ENCODE measurements at places on chromosomes 2 and 18.

- DNase-seq: no peak
Observed at GRCh38 chr2:109607766-109608165, 6.0 kb downstream of the SEPTIN10 start.

- no peak for DNase-seq
Observed at GRCh38 chr2:133197156-133197555, 371.1 kb downstream of the NCKAP5 start.

- peak; percentile 0 for DNase-seq
Observed at GRCh38 chr2:131105950-131106801, 1.0 kb downstream of the PLEKHB2 start.

DNA sequence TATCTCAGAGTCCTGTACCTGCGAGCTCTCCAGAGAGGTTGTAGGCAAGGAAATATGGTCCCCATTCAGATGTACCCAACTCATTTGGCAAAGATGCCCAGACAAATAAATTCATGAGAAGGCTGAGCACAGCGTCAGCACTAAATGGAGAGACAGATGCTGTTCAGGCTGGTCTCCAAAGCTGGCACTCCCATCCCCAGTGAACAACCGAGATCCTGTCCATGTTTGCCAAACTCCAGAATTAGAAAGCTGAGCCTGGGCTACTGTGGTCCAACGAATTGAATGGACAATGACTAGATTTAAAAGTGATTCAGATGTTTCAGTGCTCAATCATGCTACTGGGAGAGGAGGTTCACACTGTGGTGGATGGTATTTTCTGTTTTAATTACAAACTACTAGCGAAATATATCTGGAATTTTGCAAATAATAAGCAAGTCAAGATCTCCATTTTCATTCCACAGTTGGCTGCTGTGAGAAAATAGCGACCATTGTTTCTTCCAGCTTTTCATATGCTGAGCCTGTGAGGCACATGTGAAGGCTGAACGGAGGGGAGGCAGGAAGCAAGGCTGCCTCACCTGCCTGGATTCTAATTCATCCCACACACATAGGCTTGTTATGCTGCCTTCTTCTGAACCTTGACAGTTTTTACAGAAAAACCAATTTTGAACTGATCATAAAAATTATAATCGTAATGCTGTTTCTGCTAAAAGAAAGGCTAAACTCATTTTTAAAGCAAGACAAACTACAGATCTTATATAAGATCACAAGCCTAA is 22.6 kb upstream of the DAPL1 start:
- DNase-seq: no peak

DNA sequence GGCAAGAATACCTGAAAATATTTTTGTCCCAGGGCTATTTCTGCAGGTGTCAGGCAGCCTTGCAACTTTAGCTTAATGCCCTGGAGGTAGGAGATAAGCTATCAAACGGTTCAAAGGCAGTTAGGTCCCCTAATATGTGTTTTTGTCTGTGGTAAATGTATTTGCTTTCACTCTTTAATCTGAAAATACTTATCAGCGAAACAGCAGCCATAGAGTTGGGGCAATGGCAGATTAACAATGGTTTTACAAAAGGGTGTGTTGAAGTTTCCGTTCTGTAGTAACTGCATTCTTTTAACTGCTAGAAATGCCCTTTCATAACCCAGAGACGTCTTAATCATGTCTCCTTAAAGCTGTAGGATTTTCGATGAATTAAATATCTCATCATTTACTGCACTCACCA is 265.0 kb upstream of the TRIB2 start:
- no peak for DNase-seq

DNA sequence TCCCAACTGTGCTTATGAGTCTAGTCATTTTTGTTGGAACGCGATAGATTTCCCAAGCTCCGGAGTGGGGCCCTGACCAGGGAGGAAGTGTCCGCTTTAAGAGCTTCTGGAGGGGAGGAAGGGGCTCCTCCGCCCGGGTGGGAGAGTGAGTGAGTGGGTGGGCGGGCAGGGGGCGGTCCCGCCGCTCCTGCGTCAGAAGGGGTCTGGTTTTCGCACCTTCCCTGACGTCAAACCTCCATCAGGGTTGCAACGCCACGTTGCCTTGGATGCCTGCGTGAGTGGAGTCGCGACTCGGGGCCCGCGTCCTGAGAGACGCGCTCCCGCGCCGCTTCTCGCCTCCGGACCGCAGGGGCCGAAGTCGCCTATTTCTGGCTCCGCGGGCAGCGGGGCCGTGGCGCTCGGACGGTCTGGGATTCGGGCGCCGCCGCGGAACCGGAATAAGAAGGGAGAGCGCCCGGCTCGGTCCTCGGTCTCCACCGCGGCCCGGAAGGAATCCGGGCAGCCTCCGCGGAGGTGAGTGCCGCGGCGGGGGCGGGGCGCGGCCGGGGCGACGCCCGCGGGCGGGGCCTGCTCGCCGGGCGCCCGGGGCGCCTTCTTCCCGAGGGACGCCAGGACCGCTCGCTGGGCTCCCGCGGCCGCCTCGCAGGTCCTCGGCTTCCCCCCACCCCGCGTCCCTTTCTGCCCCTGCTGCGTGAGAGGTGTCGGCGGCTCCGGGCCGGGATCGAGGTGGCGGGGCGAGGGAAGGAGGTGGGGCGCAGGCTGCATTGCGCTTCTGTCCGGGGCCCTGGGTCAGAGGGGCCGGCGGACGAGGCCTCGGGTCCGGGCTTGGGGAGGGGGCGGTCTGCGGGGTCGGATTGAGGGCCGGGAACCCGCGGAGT is at the start of gene ZDBF2:
Gene ZDBF2, plus strand, starts transcription at position 230 of the 878 bp plus-strand sequence. CDS start 7,187 bp downstream, outside the sequence.
- peak; percentile 66 for DNase-seq

DNA sequence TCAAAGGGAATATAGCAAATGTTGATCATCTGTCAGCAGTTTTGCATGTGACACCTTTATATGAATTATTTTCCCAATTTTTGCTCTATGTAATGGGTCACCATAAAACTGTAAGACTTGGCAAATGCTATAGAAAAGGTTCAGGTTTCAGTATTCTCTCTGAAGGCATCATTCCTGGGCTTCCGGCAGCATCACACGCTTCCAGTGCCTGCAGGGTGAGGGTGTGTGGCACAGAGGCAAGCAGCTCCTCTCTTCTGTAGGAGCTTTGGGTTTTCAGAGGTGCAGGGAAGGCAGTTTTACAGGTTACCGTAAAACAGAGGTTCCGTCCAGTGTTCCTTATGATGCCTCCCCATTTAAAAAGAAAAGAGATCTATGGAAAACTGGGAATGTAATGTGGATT is 18.8 kb downstream of the COA5 start:
- DNase-seq: no peak

GRCh38 chr2:76256458-76257088 is 545.9 kb upstream of the GCFC2 start:
- DNase-seq: no peak

- DNase-seq: no peak
Observed at GRCh38 chr2:126790987-126791780, 107.5 kb upstream of the TEX51 start.

DNA sequence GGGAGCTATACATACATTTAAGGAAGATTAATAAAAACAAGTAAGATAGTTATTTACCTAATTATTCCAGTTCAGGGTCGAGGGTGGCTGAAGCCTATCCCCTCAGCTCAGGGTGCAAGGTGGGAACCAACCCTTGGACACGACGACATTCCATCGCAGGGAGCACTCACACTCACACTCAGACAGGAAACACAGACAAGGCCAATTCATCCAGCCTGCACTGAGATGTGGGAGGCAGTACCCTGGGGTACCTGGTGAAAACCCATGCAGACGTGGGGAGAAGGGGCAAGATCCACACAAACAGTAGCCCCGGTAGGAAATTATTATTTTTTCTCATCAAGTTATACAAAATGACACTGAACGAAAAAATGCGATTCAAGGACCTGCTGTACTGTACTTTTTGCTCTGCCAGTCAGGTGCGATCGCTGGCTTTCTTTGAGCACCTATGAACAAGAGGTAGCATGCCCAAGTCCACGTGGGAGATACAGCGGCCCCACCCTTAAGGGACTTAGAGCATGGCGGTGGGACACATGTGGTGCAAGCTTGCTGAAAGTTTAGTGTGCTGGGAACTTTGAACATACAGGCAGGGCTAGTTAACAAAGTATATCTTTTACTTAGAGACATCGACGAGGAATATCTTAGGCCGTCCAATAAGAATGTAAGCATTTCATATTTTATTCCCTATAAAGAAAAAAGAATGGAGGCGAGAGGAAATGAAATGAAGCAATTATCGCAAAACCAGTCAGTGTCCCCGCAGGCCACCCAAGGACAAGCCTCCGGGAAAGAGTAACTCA is 624 bp downstream of the METTL8 start:
- peak; percentile 75 for DNase-seq

DNA sequence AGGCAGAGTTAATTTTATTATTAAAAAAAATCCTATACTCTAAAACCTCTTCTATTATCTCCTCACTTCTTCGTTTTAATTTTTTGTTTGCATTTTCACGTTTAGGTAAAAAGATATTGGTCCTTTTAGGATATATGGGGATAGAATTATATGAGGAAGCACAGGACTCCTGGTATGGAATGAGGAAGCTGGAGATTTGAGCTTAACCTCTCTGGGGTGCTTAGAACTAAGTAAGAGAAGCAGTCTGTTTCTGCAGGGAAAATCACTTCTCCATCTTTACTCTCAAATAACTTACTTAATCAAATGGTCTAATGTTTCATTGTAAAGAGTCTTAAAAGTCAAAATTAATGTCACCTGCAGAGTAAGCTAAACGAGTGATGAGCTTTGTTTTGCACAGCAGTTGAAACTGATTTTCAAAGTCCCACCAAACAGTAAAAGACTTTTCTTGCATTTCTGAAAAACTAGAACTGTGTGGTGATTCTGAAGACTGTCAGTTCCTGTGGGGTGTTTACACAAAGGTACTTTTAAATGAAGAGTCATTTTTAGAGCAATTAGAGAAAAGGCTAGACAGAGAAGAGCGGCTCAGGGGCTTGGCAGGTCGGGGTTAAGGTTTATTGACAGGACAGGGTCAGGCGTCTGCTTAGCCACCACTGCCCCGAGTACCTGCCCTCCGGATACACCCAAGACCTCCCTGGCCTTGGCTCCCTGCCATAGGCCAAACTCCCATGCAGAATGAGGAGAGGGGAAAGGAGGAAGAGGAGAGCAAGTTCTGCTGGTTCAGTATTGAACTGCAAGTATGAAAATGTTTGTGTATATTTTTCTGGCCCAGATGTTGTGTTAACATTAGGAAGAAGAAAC is 21.6 kb downstream of the METAP1D start:
- no peak for DNase-seq

DNA sequence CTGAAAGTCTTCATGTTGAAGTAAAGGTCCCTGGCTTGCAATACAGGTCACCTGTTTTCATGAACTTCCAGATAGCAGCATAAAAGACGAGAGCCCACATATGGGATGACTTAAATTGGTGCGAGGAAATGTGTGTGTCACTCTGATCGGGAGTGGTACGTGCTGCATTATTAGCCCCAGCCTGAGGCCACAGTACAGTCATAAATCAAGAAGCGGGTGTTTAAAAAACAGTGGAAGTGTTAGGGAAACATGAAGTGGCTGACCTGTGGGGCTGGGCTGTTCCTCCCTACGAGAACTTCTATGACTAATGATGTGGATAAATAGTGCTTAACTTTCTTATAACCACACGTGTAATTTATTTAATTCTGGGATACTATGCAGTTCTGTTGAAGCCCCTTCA is 24.4 kb downstream of the RDH14 start:
- DNase-seq: no peak

- no peak for DNase-seq
Observed at GRCh38 chr18:61922435-61922834, 29.6 kb upstream of the RNF152 start.

GRCh38 chr2:60320724-60321123 is 232.7 kb downstream of the BCL11A start:
- no peak for DNase-seq

DNA sequence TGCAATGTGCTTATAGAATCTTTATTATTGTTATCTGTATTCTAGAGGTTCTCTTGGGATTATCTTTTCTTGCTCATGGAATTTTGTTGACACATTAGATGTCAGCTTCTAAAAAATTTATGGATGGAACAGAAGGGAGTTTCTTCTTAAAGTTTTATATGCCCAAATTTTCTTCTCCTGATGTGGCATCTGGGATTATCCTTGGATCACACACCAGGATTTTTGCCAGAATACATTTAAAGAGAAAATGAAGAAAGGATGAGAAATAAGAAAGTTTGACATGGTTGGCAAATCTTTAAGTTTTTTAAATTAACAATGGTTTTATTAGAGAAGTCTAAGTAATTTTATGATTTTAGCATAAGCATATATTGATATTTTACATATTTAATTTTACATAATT is 706.7 kb upstream of the TMEFF2 start:
- DNase-seq: no peak

DNA sequence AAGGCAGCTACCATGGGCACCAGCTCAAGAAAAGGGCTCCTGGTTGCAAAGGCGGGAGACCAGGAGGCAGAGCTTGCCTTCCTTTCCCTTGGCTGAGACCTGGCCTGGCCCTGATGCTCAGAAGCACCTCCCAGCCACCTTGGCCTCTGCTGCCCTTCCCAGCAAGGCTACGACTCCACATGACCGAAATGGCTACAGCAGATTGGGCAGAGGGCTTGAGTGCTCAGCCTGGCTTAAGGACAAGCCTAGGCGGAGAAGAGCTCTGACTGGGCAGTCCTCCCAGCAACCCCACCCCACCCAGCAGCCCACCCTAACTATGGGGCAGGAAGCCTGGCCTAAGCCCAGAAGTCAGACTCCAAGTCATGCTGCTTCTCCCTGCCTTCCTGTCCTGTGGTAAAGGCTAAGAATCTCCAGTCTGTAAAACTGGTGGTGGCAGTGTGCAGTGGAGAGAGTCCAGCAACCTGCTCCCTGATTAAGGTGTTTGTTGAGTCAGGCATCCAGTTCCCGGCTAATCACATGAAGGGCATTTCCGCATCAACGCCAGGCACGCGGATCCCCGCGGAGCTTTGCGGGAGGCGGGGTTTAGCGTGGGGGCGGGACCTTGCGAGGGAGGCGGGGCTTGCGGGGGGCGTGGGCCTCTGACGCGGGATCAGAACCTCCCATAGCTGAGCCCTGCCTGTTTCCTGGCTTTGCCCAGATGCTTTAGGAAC is 256.0 kb downstream of the BCL11A start:
- no peak for DNase-seq

- no peak for DNase-seq
Observed at GRCh38 chr18:10249270-10249669, 205.2 kb upstream of the APCDD1 start.

GRCh38 chr18:36158266-36158867 is 28.7 kb downstream of the ELP2 start:
- no peak for DNase-seq

GRCh38 chr2:196725218-196725617 is 74.3 kb downstream of the GTF3C3 start:
- no peak for DNase-seq

DNA sequence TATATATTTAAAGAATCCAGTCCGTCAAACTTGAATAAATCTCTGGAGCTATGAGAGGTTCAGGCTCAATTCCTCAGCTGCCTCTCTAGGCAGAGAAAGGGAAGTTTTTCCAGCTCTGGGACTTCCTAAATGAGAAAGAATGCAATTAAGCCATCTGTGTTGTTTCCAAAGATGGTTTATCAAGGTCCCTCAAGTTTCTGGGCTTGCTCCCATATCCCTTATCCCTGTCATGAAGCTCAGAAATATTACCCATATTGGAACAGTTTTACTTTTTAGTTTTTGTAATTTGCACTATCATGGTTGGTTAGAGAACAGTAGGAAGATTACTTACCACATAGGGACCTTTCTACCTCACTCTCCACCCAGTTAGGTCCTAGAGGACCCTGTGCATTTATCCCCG is 1.4 kb downstream of the CNTNAP5 start:
- DNase-seq: no peak

Data from NCI-H1105 (cell line).